ENCODE measurements at places on chromosomes 7 and 10. TPM values are rescaled to one million over a fixed set of nuclear protein-coding genes. Genes with fewer than 3 reads are reported as not detected.

GRCh38 chr10:21099291-21100062 lies 202.4 kb upstream of the NEBL start:
- no peak for DNase-seq

DNA sequence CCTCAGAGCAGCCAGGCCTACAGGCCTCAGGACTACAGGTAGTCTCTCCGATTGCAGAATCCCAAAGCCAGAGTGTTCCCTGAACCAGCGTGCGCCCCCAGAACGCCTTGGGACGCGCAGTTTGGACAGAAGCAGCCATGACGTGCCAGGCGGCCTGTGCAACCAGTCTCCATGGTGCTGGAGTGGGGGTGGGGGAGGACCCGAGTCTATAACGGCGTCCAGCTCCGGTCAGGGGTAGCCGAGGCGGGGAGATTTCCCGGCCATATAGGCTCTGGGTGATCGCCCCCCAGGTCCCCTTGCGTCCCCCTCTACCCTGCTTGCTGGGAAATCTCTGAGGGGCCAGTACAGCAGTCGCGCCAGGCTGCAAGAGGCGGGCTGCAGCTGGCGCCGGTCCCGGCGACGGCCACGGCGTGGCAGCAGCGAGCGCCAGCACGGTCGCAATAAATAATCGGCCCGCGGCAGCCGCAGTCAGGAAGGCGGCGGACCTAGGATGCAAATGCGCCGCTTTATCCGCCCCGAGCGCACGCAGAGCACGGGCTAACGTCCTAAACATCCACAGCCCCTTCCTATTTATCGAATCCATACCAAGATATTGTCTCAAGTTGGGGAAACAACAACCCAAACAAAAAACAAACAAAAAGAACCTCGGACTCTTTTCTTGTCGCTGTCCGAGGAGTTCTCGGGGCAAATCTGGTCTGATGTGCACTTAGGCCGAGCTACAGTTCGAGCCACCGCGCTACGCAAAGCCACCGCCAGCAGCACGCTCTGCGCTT lies 1.6 kb downstream of the HOXA3 start:
- peak; percentile 46 for DNase-seq

DNA sequence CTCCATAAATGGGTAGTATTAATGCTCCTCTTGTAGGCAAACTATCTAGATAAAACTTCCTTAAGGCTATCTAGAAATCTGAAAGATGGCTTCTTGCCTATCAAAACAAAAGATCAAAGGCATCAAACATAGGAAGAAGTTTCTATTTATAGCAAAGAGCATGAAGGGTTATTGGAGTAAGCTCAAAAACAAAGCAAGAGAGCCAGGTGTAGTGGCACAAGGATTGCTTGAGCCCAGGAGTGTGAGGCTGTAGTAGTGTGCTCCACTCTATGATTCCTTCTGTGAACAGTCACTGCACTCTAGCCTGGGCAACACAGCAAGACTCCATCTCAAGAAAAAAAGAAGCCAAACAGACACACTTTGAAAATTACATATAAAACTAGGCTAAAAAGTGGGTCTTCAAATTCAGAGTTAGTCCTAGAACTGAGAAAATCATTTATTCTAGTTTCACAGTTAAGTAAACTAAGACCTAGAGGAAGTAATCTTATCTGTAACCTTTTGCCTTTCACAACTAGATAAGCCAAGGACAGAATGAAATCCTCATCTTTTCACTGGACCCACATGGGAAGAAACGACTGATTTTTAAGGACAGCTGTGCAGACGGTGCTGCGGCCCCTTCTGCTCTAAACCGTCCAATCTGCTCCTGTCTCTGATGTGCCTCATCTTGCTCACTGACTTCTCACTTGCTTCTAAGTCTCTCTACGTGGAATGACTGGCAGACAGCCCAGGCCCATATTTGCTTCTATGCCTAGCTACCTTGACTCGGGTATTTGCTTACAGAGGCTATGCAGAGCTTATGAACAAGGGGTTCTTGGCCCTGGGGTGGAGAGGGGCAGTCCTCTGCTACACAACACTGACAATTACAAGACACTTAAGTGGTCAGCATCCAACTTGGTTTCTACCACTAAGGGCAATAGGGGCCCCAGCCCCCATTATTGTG lies 50.0 kb downstream of the ESYT2 start:
- no peak for DNase-seq

The PRR15 gene
- total RNA-seq = not detected

GRCh38 chr10:62811159-62811875 lies 4.8 kb downstream of the EGR2 start:
- DNase-seq = peak; percentile 71

DNA sequence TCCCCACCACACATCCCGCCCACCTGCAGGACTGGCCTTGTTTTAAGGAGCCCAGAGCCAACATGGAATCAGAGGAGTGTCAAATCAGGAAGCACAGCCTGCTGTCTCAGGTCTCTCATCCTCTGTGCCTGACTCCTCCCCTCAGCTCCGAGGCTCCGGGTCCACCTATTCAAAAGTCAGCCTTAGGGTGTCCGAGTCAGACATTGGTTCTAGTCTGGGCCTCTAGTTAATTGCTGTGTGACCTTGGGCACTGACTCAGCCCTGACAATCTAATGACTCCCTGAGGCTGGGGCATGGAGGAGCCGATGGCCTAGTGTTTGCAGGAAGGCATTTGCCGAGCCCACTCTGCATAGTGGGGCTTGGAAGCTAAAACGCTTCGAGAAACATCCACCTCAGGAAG lies 223.1 kb upstream of the PPP2R2D start:
- no peak for DNase-seq

The CLDN3 gene
- not detected for total RNA-seq

DNA sequence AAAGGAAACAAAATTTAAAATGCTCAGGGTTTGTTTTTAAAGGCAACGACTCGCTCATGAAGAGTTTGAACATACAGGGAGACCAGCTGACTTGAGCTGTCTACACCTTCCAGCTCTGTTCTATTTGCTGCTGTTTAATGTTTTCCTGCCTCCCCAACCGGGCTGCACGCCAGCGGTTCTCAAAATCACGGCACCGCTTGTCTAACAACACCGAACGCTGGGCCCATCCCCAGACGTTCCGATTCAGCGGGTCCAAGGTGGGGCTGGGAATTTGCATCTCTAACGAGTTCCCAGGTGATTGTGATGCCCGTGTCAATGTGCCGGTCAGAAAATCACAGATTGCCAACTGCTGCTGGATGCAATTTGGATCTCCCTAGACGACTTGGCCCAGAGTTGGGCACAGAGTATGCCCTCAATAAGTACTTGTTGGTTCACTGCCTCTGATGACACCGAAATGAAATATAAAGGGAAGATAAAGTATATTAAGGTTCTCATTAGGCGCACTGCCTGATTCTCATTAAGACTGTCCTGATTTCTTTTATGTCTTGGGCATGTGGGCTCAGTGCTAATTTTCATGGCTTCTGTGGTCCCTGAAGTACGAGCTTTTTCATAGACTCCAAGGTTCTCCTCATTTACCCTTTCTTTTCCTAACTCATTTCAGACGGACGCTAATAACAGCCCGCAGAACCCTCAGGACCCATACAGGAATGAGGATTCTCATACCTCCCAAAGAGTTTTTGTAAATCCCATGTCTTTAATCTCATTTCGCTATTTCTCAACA lies 28.5 kb downstream of the CELF2 start:
- no peak for DNase-seq

DNA sequence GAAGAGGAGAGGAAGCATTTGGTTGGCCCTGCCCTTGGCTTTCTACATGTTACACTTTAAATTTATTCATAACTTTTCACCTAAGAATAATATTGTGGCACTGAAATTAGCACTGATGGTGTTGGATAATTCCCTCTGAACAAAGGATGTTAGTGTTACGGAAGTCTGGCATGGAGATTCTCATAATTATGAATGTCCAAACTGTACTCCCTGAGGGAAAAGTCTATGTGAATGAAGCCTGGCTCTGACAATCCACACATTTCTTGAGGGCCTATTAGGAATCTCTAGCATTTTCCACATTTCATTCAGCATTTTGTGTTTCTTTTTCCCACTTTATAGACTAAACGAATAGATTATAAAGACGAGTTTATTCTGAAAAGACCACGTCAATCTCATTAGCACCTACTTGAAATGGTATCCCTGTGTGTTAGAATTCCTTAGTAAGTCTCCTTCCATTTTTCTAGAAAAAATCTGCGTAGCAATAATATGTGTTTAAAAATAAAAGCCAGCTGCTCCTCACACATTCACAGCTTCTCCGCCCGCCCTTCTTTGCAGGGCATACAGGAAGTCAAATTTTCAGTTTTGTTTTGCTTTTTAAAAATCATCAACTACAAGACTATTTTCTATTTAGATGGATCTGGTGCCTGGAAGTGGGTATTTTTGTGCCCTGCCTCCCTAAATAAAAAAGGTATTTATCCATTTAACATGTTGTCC lies 131.8 kb upstream of the PALS2 start:
- no peak for DNase-seq

- DNase-seq = no peak
These were observed 21.5 kb upstream of the NAMPT start for GRCh38 chr7:106306256-106306655.

The KEL gene
- total RNA-seq = not detected

GRCh38 chr7:7785344-7785973 lies 67.1 kb upstream of the RPA3 start:
- no peak for DNase-seq

- DNase-seq = no peak
These were observed 393.2 kb upstream of the FOXK1 start for GRCh38 chr7:4288791-4289394.

The NPSR1 gene
- not detected for total RNA-seq

DNA sequence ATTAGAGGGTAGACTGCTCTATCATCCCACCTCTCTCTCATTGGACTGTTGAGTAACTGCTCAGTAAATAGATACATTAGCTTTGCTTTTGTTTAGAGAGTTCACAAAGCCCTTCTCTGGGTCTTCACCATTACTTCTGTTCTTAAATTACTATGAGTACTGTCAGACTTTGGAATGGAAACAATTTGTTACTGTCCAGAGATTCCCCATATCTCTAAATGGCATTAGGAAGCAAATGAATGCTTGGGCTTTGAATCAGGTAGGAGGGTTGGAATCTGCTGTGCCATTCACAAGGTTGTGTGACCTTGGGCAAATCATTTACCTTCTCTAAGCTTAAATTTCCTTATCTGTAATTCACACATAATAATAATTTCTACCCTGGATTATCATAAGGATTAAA lies 541.0 kb upstream of the FZD8 start:
- no peak for DNase-seq

DNA sequence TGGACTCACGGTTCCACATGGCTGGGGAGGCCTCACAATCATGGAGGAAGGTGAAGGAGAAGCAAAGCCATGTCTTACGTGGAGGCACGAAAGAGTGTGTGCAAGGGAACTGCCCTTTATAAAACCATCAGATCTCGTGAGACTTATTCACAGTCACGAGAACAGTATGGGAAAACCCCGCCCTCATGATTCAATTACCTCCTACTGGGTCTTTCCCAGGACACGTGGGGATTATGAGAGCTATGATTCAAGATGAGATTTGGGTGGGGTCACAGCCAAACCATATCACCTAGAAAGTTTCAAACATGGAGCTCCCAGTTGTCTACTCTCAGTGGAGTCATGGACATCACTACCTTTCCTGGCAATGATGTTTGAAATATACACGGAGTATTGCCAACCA lies 49.6 kb downstream of the CYCS start:
- DNase-seq = no peak

The RTKN2 gene
- 3.7 TPM for total RNA-seq

The TACC2 gene
- not detected for total RNA-seq

DNA sequence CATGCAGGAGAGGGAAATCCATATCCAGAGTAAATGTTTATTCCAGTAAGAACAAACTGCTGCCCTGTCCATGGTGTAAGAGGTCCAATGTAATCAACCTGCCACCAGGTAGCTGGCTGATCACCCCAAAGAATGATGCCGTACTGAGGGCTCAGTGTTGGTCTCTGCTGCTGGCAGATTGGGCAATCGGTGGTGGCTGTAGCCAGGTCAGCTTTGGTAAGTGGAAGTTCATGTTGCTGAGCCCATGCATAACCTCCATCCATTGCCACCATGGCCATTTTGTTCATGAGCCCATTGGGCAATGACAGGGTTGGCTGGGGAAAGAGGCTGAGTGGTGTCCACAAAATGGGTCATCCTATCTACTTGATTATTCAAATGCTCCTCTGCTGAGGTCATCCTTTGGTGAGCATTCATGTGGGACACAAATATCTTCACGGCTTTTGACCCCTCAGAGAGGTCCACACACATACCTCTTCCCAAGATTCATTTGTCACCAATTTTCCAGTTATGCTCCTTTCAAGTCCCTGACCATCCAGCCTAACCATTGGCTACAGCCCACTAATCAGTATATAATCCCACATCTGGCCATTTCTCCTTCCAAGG lies 23.3 kb upstream of the PAPSS2 start:
- DNase-seq = no peak

The ZP3 gene
- total RNA-seq = 4.2 TPM

All from activated T-helper 1 cell treated with anti-CD3 and anti-CD28 coated beads, Interleukin-12 subunit alpha, Interleukin-12 subunit beta, Interleukin-2, Interleukin-4 antibody, amounts not matched to agents 30 ng/mL and 10 ng/mL and 1 ng/mL, durations not matched to agents 14 hours and 24 hours and 36 hours (primary cell).